Type B pancreatic cell (in vitro differentiated cells): ENCODE measurements at places on chromosomes 7 and 10. TPM values are rescaled to one million over a fixed set of nuclear protein-coding genes. Genes with fewer than 3 reads are reported as not detected.

- no peak overlapping the region for H3K4me3 ChIP-seq
- H3K36me3 ChIP-seq, result no peaks in the 10 kb centered on the region
- no peaks in the 10 kb centered on the region for H3K27me3 ChIP-seq
- no peak overlapping the region for H3K27ac ChIP-seq
- DNase-seq, result no peak
Observed at GRCh38 chr10:106473129-106473685, 691.3 kb downstream of the SORCS1 start.

The ACADSB gene
- 27.3 and 31.1 TPM in 2 replicates for total RNA-seq

DNA sequence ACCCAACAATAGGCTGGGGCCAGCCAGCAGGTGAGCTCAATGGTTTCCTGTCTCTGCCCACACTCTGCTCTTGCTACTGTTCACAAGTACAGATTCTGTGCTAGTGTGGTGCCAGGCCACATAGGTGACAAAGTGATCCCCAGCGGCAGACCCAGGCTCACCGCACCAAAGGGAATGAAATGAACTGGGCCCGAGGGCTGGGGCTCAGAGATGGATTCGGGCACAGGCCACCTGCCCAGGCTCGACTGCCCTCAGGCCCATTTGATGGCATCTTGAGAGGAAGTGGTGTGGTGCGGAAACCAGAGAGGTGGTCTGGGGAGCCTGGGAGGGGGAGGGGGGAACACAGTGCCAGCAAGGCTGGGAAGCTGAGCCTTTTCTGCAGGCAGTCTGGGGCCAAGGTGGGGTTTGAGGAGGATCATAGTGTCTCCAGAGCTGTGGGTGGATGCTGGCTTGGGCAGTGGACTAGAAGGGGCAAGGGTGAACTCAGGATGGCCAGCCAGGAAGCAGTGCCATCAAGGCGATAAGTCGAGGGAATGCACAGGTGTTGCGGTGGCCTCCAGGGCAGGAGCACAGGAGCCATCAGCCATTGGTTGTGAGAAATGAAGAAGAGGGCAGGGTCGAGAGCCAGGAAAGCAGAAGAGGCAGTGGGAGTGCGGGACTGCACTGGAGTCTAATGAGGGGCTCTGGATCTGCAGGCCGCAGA lies 85.2 kb downstream of the ARHGAP22 start:
- peaks cover 5% of the 10 kb centered on the region for H3K4me1 ChIP-seq
- no peak overlapping the region for H3K4me3 ChIP-seq
- H3K27me3 ChIP-seq, result peaks cover 44% of the 10 kb centered on the region
- H3K36me3 ChIP-seq, result no peaks in the 10 kb centered on the region
- peak; percentile 51 for DNase-seq

- H3K4me1 ChIP-seq, result peaks cover 7% of the 10 kb centered on the region
- H3K36me3 ChIP-seq, result no peaks in the 10 kb centered on the region
- no peaks in the 10 kb centered on the region for H3K27me3 ChIP-seq
- no peak for DNase-seq
- H3K27ac ChIP-seq, result no peak overlapping the region
Observed at GRCh38 chr7:155283565-155284194, 14.0 kb upstream of the INSIG1 start.

GRCh38 chr7:136940917-136941316 lies 72.5 kb downstream of the CHRM2 start:
- no peaks in the 10 kb centered on the region for H3K36me3 ChIP-seq
- H3K27ac ChIP-seq, result peak overlapping the region; percentile 89
- H3K4me1 ChIP-seq, result peaks cover 13% of the 10 kb centered on the region

- peaks cover 15% of the 10 kb centered on the region for H3K36me3 ChIP-seq
- H3K27me3 ChIP-seq, result no peaks in the 10 kb centered on the region
- H3K4me3 ChIP-seq, result peak overlapping the region; percentile 31
- H3K27ac ChIP-seq, result peak overlapping the region; percentile 87
Observed at GRCh38 chr7:44615149-44615611, 8.8 kb downstream of the OGDH start.

The AGAP9 gene
- total RNA-seq, result 8.4 and 14.2 TPM in 2 replicates

DNA sequence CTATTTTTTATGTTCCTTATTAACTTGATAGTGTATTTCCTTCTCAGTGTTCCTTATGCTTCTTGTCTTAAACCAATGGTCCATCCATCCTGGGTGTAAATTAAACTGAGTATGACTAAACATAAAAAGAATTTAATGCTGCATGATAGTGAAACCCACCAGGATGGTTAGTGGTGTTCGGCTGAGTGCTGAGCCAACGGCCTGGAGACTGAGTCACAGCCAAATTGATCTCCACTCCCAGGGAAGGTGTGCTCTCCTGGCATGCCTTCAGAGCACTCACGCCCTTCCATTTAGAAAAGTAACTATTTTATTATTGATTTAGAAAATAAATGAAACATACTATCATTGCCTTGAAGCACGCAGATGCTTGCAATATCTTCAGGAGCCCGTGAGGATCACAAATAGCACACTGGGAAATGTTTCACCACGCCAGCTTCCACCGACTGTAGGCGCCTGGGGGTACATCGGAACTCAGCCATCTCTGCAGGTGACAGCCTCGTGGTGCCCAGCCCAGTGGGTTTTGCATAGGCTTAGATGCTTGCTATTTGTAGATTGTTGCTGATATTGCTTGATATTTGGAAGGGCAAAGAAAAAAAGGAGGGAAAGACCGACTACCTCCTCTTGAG lies 40.0 kb upstream of the LOXL4 start:
- no peak for DNase-seq
- no peak overlapping the region for H3K27ac ChIP-seq
- H3K36me3 ChIP-seq, result no peaks in the 10 kb centered on the region
- peak overlapping the region; percentile 77 for H3K4me3 ChIP-seq

The ABCB4 gene
- 1.00 and 1.6 TPM in 2 replicates for total RNA-seq

The LLCFC1 gene
- total RNA-seq, result not detected in 2 replicates

The PRF1 gene
- not detected in 2 replicates for total RNA-seq

The ERVW-1 gene
- 0.12 and 1.2 TPM in 2 replicates for total RNA-seq

DNA sequence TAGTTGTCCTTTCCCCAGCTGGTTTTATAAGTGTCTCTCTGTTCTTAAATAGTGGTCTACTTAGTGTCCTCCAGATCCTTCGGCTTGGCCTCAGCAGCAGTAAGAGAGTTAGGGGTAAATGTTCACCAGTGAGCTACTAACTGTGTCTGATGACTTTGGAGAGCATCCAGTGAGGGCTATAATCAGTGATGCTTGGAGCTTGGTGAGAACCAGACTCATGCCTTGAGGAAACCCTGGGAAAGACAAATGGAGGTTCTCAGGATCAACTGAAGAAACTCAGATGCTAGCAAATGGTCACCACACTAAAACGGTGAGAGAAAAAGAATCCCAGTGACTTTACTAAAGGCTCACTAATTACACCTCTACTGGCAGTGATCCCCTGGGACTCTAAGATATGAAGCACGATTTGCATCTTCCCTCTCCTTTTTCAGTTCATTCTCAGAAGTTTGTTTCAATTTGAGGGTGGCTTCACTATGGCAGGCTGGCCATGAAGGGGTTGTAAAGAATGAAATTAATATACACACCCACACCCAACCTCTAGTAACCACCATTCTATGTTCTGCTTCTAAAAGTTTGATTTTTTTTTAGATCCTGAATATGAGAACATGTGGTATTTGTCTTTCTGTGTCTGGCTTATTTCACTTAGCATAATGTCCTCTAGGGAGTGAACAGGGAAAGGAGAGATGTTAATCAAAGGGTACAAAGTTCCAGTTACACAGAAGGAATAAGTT lies 177.9 kb downstream of the PDE1C start:
- peaks cover 6% of the 10 kb centered on the region for H3K27me3 ChIP-seq
- peaks cover 6% of the 10 kb centered on the region for H3K4me1 ChIP-seq
- H3K36me3 ChIP-seq, result peaks cover 5% of the 10 kb centered on the region
- no peak overlapping the region for H3K27ac ChIP-seq

The PPP1R17 gene
- total RNA-seq, result 3.9 and 4.5 TPM in 2 replicates

DNA sequence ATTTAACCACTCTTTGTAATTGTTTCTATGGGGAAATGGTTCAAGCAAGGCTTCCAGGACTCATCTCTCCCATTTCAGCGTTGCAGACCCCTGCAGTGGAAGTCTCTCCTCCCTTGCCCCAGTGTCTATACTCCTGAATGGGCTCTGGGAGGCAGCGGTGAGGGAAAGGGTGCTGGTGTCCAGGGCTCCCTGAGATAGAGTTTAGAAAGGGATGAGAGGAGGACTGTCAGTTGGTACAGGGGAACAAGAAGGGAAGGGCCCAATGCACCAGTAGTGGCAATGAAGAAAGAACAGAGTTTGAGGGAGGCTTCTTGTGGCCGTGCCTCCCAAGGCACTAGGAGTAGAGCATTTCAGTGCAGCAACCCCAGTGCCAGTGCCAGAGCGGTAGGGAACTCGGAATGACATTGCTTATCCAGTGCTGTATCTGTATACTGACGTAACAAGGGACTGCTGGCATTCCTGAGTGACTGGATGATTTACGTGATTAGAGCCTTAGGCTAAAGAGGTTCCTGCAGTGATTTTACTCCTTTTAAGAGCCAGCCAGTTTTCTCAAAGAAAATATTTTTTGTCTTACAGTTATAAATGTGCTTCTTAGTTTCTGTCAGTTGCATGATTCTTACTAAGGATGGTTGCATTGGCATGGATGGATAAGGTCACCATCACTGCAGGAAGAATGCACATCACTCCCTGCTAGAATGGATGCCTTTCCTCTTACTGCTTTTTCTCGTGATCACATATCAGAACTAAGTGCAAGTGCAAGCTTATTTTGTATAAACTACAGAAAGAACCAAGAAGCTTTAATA lies 28.0 kb downstream of the PRPF18 start:
- no peaks in the 10 kb centered on the region for H3K27me3 ChIP-seq
- peak overlapping the region; percentile 96 for H3K27ac ChIP-seq
- DNase-seq, result no peak
- peak overlapping the region; percentile 69 for H3K4me3 ChIP-seq

- peaks cover 6% of the 10 kb centered on the region for H3K4me1 ChIP-seq
- H3K36me3 ChIP-seq, result no peaks in the 10 kb centered on the region
- H3K27me3 ChIP-seq, result peaks cover 18% of the 10 kb centered on the region
- H3K27ac ChIP-seq, result no peak overlapping the region
Observed at GRCh38 chr10:129372172-129372571, 94.9 kb upstream of the MGMT start.

DNA sequence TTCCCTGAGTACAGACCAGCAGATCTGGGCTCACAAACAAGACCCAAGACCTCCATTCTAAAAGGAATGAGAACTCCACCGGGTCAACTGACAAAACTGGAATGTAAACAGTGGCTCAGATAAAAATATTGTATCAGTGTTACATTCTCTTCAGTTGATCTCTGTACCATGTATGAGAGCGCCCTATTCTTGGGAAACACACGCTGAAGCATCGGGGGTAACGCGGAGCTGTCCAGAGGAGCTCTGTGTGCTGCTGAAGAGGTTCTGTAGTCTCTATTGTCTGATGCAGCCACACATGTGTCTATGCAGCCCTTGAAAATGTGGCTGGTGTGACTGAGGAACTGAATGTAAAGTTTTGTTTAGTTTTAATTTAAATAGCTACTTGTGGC lies 39.7 kb downstream of the HIPK2 start:
- no peak for DNase-seq
- peak overlapping the region; percentile 75 for H3K27ac ChIP-seq
- H3K27me3 ChIP-seq, result no peaks in the 10 kb centered on the region
- peaks cover 60% of the 10 kb centered on the region for H3K4me1 ChIP-seq
- H3K4me3 ChIP-seq, result peak overlapping the region; percentile 15

The CHAT gene
- total RNA-seq, result 0.34 and 0.62 TPM in 2 replicates

The KAZALD1 gene
- 6.9 and 17.1 TPM in 2 replicates for total RNA-seq

- no peak overlapping the region for H3K27ac ChIP-seq
- H3K27me3 ChIP-seq, result no peaks in the 10 kb centered on the region
- no peak for DNase-seq
- H3K4me1 ChIP-seq, result peaks cover 33% of the 10 kb centered on the region
- no peak overlapping the region for H3K4me3 ChIP-seq
- peaks cover 1% of the 10 kb centered on the region for H3K36me3 ChIP-seq
Observed at GRCh38 chr10:44982114-44982460, 3.5 kb upstream of the DEPP1 start.

DNA sequence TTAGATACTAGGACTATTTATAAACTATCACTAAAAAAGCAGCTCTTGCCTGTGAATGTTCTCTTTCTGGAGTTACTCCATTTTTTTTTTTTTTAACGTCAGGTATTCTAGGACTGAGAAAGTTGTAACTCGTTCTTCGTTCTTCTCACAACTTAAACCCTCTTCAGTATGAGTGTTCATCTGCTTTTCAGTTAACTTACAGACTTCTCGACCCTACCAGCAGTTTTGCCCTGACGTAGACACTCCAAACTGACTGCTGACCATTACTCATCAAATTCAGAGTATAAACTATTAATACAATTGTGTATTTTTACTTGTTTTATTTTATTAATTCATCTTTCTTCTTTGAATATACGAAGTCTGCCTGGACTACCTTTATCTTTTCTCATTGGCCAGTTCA lies 353.1 kb downstream of the GPR37 start:
- H3K27me3 ChIP-seq, result no peaks in the 10 kb centered on the region
- no peaks in the 10 kb centered on the region for H3K36me3 ChIP-seq
- no peak overlapping the region for H3K4me3 ChIP-seq
- no peaks in the 10 kb centered on the region for H3K4me1 ChIP-seq
- no peak overlapping the region for H3K27ac ChIP-seq

GRCh38 chr10:114368057-114368391 lies 36.3 kb downstream of the AFAP1L2 start:
- no peak overlapping the region for H3K27ac ChIP-seq
- no peaks in the 10 kb centered on the region for H3K36me3 ChIP-seq
- peaks cover 16% of the 10 kb centered on the region for H3K4me1 ChIP-seq
- H3K27me3 ChIP-seq, result no peaks in the 10 kb centered on the region
- DNase-seq, result no peak

The ELAPOR2 gene
- 29.5 and 39.8 TPM in 2 replicates for total RNA-seq

- H3K36me3 ChIP-seq, result peaks cover 8% of the 10 kb centered on the region
- peak; percentile 66 for DNase-seq
- H3K27ac ChIP-seq, result no peak overlapping the region
- peaks cover 31% of the 10 kb centered on the region for H3K4me1 ChIP-seq
- no peaks in the 10 kb centered on the region for H3K27me3 ChIP-seq
Observed at GRCh38 chr10:1363446-1364121, 307.4 kb downstream of the WDR37 start.

- H3K27me3 ChIP-seq, result no peaks in the 10 kb centered on the region
- no peak overlapping the region for H3K4me3 ChIP-seq
- H3K27ac ChIP-seq, result no peak overlapping the region
- peaks cover 4% of the 10 kb centered on the region for H3K4me1 ChIP-seq
- H3K36me3 ChIP-seq, result no peaks in the 10 kb centered on the region
Observed at GRCh38 chr10:108709927-108710722, 1213.2 kb downstream of the XPNPEP1 start.

DNA sequence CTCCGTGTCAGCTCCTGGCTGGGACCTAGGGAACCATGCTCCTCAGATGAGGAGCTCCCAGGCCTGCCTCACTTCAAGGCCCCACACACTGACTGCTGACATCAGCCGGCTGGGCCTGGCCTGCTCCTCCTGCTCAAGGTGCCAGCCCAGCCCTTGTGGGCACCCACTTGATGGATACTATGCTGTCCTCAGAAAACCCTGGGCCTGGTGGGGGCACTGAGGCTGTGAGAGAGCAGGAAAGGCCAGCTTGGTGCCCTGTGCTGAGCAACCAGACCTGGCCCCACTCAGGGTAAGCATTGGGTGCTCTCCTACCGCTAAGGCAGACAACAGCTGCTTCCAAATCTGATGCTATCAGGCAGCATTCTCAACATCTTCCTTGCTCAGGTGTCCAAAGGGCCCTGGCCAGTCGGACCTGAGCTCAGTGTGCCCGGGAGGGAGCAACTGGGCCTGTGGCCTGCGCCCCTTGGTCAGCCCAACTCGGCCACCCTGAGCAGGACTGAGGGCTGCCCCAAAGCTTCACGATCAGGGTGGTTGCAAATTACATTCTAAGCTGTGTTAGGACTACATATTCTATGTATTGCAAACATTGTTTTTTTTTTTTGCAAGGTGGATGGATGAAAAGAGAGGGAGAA lies 21.9 kb upstream of the ANTXRL start:
- H3K27ac ChIP-seq, result no peak overlapping the region
- DNase-seq, result peak; percentile 60
- H3K36me3 ChIP-seq, result no peaks in the 10 kb centered on the region
- H3K4me3 ChIP-seq, result no peak overlapping the region
- H3K27me3 ChIP-seq, result no peaks in the 10 kb centered on the region
